ENCODE measurements at places on chromosomes 5 and 9. TPM values are rescaled to one million over a fixed set of nuclear protein-coding genes. Genes with fewer than 3 reads are reported as not detected.

Gene CCNO
- total RNA-seq = 0.70 TPM

Gene FAM221B
- total RNA-seq = not detected

Gene IL9
- total RNA-seq = not detected

Gene HAPLN1
- not detected for total RNA-seq
